ENCODE measurements at places on chromosomes 7 and 10.

GRCh38 chr10:124328477-124329220 is 90.1 kb downstream of the OAT start:
- DNase-seq: no peak

GRCh38 chr7:4775848-4776623 is 613 bp downstream of the AP5Z1 start:
- peak; percentile 68 for DNase-seq

DNA sequence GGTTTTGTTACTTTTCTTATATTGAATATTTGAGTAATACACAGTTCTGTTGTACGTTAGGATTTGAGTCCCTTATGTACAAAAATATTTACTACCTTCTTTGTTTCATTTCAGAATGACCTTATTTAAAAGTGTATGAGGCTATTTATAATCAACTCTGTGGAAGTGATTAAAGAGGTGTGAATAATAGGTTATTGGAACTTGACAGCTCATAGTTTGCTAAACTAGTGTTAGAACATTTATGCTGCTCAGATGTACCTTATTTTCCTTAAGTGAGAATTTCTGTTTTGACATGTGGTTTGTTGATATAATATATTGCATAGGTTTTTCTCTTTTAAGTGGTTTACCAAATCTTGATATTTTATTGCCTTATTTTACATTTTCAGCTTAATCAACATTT is 105.5 kb downstream of the ZEB1 start:
- no peak for DNase-seq

DNA sequence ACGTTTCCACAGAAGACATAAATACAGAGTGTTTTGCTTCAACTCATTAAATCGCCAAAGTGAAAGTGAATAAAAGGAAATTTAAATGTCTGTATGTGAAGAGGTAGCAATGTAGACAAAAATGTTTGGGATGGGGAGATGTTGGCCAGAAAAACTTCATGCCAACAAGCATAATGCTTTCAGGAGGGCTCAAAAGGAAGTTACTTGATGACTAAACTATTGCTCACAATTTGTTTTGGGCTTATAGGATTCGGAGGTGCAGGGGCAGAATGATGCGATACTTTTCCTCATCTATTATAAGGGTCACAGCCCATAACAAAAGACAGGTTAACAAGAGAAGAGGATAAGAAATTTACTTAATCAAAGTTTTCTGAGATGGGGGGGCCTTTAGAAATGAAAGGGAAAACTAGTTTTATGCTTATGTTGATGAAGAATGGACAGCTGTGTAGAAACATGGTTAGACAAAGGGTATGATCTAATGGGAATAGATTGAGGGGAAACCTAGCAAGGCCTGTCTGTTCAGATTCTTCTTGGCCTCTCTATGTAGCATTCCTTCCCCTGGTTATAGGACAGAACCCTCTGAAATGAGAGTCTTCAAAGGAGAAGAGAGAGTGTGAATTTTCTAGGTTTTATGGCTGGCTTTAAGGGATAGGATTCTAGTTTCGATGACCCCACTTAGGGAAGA is 898.6 kb downstream of the LRMDA start:
- DNase-seq: no peak

- no peak for DNase-seq
Measured at GRCh38 chr7:45563941-45564461, 10.2 kb upstream of the ADCY1 start.

- no peak for DNase-seq
Measured at GRCh38 chr10:60417024-60417423, 27.3 kb upstream of the ANK3 start.

GRCh38 chr7:155692317-155692716 is 47.9 kb downstream of the RBM33 start:
- no peak for DNase-seq

- no peak for DNase-seq
Measured at GRCh38 chr7:26841003-26841739, 23.2 kb downstream of the SKAP2 start.

- no peak for DNase-seq
Measured at GRCh38 chr10:102720775-102721301, 6.4 kb downstream of the SFXN2 start.

GRCh38 chr7:151821226-151821625 is 55.7 kb downstream of the PRKAG2 start:
- DNase-seq: no peak

DNA sequence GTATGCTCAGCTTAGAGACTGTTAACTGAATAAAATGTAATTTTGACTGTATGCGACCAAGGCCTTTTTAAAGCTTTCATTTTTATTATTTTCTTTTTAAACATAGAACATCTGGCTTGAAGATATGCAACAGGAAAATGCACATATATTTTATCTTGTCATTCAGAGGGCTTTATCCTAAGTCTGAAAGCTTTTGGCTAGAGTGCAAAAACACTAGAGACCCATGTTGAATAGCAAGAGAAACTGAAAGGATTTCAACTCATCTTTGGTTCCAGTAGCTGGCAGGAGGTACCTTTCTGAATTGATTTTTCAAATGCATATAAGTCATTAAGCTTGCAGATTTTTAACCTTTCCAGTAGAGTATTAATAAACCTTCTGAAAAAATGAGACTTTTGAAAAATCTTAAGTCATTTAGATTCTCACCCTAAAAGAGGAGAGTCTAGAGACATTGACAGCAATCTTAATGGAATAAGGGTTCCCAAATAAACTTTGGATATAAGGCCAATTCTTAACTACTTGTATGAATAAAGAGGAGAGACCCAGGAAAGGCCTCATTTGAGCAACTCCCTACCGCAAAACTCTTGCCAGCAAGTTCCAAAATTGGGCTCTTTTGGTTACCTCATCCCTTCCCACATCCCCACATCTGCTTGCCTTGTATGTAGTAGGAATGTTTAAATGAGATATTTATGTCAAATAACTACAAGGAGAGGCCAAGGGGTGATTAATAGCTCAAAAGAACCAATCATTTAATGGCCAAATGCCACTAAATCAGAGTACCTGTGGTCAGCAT is 454.4 kb downstream of the HTR7 start:
- DNase-seq: no peak

Data from suppressor macrophage treated with lipopolysaccharide for 4 hours (primary cell).